ENCODE measurements at places on chromosomes 16 and 17.
A peak's percentile ranks its signal among the peaks of the same experiment; 100 is the strongest.

- DNase-seq: no peak
Observed at GRCh38 chr16:1367486-1368174, 15.9 kb downstream of the GNPTG start.

- no peak for DNase-seq
Observed at GRCh38 chr17:78940708-78941107, 15.5 kb upstream of the TIMP2 start.

DNA sequence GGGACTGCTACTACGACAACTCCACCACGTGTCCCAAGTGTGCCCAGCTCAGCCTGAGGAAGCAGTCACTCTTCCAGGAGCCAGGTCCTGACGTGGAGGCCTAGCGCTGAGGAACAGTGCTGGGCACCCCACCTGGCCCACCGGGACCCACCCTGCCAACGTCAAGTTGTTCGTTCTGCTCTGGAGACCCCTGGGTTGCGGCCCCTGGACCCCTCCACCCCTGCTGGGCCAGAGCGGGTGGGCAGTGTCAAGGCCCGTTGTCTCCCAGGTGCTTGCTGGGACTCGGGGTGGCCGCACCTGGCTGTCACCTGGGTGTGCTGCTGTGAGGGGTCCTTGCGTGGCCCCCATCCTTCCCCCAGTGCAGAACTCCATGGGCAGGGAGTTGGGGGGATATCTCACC, 34.4 kb downstream of the CDRT15L2 start:
- no peak for DNase-seq

GRCh38 chr16:12143447-12144172, 167.1 kb downstream of the SNX29 start:
- DNase-seq: no peak

GRCh38 chr16:72311426-72311825, 139.5 kb upstream of the PMFBP1 start:
- no peak for DNase-seq

DNA sequence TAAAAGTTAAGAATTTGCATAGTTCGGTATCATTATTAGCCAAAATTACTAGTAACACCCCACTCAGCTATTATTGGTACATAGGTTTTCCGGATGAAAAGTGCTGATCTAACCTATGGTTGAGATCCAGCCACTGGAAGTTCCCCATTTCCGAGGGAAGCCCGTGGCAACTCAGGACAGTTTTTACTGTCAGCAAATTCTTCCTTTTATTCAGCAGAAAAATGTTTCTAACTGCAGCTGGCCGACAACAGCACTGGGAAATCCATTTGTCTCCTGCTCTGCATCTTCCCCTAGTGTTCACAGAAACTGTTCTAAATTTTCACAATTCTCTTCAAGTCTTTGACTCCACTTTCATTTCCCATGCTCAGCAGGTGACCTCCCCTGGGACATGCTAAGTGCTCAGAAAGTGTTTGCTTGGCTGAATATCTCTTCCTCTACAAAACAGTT, 15.5 kb upstream of the MMD start:
- DNase-seq: no peak

GRCh38 chr16:79970551-79971236, 370.2 kb upstream of the MAF start:
- DNase-seq: no peak

GRCh38 chr16:30351001-30351441, 4.1 kb downstream of the CD2BP2 start:
- DNase-seq: no peak

DNA sequence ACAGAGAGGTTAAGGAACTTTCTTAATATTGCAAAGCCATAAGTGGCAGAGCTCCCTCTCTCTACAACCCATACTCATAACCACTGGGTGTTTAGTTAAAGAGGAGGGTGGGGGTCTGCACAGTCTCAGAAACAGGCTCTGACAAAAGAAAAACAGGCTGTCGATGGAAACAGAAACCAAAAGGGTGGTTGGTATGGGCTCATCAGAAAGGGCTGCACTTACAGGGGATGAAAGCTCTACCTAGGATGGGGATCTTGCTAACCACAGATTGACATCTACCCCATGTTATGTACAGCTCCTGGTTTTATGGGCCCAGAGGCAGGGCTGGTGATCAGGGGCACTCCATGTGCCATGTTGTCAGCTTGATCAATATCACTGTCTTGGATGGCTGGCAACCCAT, 111.4 kb downstream of the CYLD start:
- DNase-seq: no peak

DNA sequence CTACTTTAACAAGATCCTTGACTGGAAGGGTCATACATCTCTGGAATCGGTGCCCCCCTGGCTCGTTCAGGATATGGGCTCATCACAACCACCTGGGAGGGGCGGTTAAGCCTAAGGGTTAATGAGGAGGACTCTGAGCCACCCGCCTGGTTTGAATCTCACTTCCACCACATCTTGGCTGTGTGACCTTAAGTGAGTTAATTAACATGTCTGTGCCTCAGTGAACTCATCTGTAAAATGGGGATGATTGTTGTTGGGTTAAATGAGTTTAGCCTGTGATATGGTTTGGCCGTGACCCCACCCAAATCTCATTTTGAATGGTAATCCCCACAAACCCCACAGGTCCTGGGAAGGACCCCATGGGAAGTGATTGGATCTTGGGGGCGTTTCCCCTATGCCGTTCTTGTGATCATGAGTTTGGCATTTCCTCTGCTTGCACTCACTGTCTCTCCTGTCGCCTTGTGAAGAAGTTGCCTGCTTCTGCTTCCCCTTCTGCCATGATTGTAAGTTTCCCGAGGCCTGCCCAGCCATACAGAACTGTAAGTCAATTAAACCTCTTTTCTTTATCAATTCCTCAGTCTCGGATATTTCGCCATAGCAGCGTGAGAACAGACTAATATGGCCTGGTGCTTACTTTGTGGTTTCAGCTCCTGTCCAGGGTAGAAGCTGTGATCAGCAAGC, 214.0 kb upstream of the CIBAR2 start:
- DNase-seq: no peak

GRCh38 chr17:82497483-82498405, 21.8 kb upstream of the FOXK2 start:
- peak; percentile 64 for DNase-seq

DNA sequence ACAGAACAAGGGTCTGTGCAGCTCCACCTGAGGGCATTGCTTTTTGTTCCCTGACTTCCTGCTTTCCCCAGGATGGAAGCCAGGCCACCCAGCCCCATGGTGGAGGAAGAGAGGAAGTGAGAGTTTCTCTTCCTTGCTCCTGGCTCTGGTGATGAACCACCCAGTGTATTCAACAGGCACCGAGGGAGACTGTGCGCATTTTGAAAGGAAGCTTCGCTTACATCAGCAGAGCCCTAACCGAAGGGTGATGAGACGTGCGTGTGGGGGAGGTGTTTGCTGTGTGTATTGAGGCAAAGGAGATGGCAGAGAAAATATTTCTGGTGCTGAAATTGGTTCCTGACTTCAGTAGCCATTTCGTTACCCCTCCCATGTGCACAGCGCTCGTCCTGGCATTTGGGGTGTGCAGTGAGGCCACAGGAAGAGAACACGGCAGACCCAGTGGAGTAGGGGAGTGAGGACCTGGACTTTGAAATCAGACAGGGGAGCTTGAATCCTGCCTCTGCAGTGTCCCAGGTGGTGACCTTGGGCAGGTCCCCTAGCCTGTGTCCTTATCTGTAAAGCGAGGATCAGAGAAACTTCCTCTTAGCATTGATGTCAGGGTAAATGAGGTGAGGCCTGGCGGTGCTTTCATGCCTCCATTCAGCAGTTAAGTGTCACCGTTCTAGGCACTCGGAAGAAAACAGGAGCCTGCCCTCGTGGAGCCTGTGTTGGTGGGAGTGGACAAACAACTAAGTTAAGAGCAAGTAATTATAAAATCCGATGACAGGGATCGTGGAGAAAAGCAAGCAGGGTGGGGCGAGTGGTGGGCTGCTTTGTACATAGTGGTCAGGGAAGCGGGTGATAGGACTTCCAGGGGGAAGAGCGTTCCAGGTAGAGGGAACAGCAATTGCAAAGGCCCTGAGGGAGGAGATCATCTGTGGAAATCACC, 7.4 kb downstream of the CMIP start:
- DNase-seq: peak; percentile 64

Data from CD4-positive, alpha-beta T cell treated with Interleukin-4 for 1 hour (primary cell).